ENCODE measurements at places on chromosomes 1 and 21. TPM values are rescaled to one million over a fixed set of nuclear protein-coding genes. Genes with fewer than 3 reads are reported as not detected.

- no peak for ATAC-seq
Measured at GRCh38 chr1:157400766-157401165, 151.5 kb downstream of the FCRL5 start.

DNA sequence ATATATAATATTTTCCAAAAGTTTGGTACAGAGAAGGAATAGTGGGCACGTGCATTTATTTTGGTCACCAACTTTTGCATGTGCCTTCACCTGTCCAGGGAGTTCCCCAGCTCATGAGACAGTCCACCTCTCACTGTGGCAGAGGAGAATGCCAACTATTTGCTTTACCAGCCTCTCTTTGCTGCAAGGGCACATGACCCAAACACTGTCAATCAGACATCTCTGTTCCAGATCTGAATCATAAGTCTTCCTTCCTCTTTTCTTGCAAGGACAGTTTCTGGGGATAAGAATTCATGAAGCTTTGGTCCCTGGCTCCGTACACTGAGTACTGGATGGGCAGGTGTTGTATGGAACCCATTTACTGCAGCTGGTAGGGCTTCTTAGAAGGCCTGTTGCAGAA is 38.6 kb downstream of the C1orf87 start:
- ATAC-seq = no peak

The SHISA4 gene
- total RNA-seq = 1.2 TPM

DNA sequence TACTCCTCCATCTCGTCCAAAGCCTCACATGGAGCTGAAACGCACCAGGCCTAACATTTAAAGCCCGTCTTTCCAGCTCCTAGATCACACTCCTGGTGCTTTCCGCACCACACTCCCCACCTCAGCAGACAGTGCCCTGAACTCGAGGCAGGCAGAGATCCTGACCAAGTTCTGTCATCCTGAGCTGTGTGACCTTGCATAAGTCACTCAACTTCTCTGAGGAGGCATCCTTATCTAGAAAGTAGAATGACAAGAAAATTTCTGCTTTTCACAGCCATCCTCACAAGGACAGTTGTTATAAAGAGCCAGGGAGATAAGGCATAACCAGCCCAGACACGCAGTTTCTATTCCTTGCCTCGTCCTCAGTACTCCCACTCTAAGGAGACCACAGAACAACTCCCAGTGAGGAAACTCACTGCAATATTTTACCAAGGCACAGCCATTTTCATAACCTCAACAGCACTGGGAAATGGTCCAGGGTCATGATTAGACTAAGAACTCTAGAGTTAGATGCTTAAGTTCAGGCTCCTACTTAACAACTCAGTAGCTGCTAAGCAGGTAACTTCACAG is 3.1 kb downstream of the LRP8 start:
- no peak for ATAC-seq

The OR2T35 gene
- not detected for total RNA-seq

GRCh38 chr1:99469550-99469971 is 176.4 kb upstream of the PALMD start:
- ATAC-seq = no peak

GRCh38 chr1:175116903-175117302 is 49.3 kb downstream of the TNN start:
- no peak for ATAC-seq

The CLDN14 gene
- total RNA-seq = not detected

The DMRTA2 gene
- total RNA-seq = 1.7 TPM

DNA sequence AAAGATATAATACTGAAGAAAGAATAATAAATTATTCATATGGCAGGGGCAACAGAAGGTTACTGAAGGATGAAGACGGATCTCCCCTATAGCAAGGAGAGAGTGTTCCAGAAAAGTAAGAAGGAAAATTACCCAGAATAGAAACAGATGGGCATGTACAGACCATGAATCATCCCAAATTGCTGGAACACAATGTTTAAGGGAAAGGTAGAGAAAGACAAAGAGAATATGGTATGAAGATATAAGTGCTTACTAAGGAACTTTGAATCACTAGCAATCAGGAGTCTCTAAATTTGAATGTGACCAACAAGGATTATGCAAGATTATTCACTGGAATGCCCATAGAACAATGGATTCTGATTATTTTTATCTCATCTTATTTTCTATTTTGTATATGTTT is 375.4 kb downstream of the COL11A1 start:
- no peak for ATAC-seq

DNA sequence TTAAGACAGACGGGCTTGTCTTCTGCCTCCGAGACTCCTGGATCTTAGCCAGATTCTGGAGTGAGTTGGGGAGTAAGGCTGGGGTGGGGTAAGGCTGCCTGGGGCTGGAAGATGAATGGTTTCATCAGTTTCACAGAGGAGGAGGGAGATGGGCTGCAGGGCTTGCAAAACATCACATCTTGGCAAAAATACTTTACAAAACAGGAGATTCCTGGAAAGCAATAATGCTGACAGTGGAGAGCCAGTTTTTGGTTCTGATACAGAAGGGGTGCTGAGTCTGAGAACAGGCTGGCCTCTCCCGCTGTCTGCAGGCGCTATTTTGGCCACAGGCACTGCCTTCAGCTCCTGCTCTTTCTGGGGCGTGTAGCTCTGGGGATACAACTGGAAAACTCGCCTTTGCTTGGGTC is 83.4 kb upstream of the KCNE2 start:
- ATAC-seq = no peak

The ETS2 gene
- total RNA-seq = 89.5 TPM

The TMEM59 gene
- total RNA-seq = 255 TPM

DNA sequence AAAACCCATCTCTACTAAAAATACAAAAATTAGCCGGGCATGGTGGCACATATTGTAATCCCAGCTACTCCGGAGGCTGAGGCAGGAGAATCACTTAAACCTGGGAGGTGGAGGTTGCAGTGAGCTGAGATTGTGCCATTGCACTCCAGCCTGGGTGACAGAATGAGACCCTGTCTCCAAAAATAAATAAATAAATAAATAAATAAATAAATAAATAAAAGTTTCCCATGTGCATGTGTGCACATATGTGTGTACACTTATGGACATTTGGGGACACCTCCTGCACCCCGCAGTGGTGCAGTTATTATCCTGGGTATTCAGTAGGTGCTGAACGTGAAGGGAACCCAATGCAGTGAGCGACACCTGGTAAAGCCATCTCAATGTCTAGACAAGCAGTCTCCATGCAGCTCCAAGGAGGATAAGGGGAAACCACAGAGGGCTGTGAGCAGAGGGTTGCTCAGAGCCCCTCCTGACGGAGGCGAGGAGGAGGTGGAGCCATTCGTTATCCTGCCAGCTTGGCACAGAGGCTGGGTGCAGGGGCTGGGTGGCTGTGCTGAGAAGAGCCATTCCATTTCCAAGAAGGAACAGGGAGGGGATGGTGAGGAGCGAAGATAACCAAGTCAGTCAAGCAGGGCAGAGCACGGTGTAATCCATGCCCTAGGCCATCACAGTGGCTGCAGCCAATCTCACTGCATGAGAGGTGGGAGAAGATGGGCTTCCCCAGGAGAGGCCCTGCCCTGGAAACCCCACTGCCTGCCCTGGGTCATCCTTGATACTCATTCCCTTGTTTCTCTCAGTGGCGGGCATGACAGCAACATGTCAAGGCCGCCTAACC is 25.6 kb downstream of the UBIAD1 start:
- ATAC-seq = no peak

The COL16A1 gene
- total RNA-seq = 11.8 TPM

The ADORA1 gene
- 0.28 TPM for total RNA-seq

The WNT2B gene
- 4.4 TPM for total RNA-seq

GRCh38 chr1:53220171-53220961 is at the start of gene CZIB:
Gene CZIB, minus strand, starts transcription at chr1:53220634. Its CDS starts 59 bp downstream, at chr1:53220575.
- ATAC-seq = peak; percentile 96

DNA sequence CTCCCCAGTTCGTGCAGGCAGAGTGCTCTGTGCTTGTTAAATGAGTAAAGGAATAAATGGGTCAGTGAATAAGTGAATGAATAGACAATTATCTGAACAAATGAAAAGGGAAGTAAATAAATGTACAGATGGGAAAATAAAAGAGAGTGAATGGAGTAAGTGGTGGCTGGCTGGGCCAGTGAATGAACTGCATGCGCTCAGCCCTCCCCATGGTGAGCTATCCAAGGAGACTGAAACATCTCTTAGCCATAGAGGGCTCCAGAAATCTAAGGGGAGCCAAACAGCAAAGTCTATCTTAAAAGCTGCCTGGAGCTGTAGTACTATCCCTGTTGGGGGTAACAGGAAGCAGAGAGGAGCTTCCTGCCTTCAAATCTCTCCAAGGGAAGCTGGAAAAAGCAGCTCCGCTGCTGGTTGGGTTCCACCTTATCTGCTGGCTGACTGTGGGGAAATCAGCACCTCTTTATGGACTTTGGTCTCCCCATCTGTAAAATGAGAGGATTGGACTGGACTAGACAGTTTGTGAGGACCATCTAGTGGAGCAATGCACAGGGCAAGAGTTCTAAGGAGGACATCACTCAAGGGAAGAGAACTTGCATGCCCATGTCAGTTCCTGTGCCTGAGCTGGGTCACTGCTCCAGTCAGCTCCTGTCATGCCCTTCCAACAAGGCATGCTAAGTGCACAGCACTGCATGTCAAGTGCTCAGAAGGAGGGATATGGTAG is 77.9 kb downstream of the TRABD2B start:
- ATAC-seq = no peak

GRCh38 chr1:18646786-18647410 is 16.3 kb downstream of the PAX7 start:
- no peak for ATAC-seq

DNA sequence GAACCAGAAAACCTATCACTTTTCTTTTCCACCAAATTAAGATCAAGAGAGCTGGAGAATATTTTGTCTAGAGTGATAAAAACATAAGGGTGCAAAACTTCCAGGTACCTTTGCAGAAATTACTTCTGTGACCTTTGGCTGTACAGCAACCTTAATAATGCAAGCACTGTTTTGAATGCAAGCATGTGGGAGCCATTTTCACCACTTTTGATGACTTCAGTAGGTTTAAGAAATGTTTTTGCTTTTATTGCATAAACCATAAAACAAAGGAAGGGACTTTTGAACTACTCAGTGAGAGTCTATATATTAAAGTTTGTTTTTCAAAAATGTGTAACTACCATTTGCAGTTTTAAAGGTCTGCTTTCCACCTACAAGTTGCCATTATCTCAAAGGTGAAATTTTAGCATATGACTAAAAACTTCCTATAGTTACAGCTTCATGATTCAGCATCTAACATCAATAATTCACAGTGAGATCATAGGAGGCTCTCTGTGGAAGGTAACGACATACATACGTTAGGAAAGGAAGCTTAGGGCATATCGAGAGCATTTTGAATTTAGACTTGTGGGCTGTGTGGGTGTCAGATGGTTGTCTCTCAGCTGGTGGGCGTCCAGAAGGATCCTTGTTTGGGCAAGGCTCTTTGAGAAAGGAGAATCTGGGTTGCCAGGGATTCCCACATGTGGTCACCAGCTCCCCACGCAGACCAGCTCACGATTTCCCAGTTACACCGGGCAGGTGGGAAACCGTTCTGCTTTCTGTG is 1.1 kb upstream of the GADD45A start:
- no peak for ATAC-seq

DNA sequence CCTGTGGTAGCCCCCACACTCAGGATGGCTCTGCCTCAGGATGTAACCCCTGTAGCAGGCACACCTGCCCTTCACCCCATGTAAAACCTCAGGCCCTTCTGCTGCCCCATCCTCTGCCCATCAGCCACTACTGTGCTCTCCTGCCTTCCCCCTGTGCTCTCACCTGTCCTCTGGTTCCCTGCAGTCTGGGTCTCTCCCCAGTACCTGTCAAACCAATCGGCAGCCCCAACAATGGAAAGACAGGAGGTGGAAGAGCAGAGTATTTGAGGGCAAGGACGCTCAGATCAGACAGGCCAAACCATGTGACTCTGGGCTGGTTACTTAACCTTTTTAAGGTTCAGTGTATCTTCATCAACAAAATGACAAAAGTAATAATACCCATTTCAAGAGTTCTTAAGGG is 30.9 kb downstream of the SMIM12 start:
- no peak for ATAC-seq

The PRAMEF27 gene
- not detected for total RNA-seq

Data from esophagus mucosa (tissue), 1 donor.